ENCODE measurements at places on chromosomes 12 and 14.

DNA sequence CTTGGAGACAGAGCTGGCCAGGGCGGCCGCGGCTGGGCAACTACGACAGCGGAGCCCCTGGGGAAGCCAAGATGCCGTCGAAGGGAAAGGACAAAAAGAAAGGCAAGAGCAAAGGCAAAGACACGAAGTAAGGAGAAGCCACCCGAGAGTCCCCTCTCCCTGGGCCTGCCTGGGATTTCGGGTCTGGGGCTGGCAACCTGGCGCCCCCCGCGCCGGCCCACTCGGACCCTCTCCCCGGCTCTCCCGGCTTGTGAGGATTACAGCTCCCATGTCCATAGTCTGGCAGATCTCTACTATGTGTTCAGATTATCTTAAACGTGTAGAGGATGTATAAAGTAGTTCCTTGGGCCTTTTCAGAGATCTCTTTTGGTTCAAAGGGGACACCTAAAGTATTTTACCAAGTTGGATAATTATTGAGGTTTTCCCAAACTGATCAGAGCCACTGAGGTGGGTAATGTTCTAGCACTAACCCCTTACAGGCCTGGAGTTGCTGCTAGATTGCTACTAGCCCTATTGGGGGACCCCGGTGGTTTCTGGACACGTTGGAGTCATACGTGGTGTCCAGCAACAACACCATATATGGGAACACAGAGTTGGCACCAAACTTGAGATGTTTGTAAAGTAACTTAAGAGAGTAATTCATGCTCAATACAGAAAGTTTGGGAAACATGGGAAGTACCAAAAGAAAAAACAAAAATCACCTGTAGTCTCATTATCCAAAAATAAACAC is 424 bp downstream of the BBOF1 start:
- no peak for DNase-seq

- DNase-seq: no peak
Observed at GRCh38 chr14:49896966-49897365, 4.1 kb downstream of the ARF6 start.

DNA sequence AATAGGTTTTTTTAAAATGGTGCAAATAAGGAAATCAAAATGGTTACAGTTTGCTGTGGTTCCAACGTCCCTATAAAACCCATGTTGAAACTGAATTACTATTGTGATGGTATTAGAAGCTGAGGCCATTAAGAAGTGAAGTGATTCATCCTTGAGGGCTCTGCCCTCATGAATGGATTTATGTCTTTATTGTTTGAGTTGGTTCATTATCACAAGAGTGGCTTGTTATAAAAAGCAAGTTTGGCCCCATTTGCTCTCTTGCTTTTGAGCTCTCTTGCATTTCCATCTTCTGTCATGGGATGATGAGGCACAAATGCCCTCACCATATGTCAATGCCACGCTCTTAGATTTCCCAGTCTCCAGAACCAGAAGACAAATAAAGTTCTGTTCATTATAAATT is 62.3 kb downstream of the PRKD1 start:
- peak; percentile 29 for DNase-seq

- DNase-seq: no peak
Observed at GRCh38 chr12:113921430-113921829, 44.7 kb downstream of the RBM19 start.

DNA sequence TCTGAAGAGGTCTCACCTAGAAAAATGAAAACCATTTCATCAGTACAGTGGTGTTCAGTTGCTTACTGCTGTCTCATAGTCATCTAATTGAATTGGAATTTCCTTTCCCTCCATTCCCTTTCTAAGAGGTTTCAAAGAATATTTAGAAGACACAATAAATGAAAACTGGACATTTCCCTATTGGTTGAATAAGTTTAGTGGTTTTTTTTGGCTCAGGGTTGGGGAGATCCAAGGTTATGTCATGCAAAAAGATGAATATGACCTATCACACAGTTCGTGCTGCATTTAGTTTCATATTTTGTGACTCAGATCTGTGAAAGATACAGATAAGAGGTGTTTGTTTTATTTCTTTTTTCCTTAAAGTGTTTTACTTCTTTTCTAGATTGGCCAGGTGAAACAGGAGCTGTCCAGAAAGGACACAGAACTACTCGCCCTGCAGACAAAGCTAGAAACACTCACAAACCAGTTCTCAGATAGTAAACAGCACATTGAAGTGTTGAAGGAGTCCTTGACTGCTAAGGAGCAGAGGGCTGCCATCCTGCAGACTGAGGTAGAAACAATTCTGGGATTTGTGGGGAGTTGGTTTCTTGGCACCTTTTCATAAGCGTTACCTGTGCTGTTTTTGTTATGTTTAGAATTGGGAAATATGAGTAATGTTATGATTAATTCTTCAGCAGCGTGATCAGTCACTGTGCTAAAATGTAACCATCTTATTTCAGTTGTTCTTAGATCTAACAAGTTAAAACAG is 124.6 kb downstream of the ERC1 start:
- DNase-seq: no peak

DNA sequence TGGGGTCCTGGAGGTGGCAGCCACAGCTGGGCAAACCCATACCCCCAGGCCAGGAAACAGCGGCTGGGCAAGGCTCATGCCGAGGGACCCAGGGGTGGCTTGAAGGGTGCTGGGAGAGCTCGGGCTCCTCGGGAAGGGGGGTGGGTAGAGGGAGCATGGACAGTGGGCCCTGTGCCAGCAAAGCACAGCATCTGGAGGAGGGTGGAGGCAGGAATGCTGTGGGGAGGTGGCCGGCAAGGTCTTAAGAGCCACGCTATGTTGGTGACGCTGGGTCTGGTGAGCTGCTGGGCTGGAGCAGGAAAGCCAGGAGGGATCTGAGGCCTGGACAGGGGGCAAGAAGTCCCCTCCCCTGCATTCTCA is 48.2 kb upstream of the DLK1 start:
- no peak for DNase-seq

DNA sequence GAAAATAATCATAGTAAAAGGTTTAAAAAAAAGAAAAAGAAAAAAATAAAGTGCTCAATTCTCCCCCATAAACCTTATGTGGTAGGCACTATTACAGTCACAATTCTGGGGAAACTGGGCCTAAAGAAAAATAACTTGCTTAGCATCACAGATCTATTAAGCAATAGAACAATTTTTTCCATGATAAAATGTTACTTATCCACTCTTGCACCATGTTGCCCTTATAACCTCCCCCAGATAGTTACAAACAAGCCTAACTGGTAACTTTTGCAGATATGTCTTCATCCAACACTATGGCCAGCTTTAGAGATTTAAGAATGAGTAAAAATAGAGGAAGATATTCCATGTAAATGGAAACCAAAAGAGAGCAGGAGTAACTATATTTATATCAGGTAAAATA is 164.8 kb downstream of the DUSP6 start:
- no peak for DNase-seq

DNA sequence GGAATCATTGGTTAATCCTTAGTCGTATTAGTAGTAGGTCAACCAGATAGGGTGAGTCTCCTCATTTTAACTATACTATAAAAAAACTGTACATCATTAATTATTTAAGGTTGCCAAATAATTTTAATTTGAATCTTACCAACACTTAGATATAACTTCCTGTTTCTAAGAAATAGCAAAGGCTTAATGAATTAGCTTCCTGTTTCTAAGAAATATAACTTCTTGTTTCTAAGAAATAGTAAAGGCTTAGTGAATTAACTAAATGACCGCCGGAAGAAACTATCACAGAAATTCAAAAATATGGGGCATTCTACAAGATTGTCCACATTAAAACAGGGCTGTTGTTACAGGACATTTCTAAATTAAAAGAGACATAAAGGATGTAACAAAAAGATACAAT is 392.9 kb upstream of the FOXG1 start:
- DNase-seq: no peak

GRCh38 chr14:32258336-32258993 is 55.4 kb upstream of the RNU6-8 start:
- no peak for DNase-seq

DNA sequence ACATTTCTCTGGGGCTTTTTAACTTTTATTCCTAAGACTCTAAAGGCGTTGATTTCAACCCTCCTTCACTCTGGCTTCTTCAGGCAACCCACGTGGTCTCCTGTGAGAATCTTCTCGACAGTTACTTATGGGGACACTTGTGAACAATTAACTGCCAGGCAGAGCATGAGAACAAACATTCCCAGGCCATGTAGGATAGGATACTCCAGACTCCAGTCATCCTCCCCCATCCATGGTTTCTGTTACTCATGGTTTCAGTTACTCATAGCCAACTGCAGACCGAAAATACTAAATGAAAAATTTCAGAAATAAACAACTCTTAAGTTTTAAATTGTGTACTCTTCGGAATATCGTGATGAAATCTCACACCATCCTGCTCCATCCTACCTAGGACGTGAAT is 19.5 kb downstream of the GPR68 start:
- DNase-seq: no peak

DNA sequence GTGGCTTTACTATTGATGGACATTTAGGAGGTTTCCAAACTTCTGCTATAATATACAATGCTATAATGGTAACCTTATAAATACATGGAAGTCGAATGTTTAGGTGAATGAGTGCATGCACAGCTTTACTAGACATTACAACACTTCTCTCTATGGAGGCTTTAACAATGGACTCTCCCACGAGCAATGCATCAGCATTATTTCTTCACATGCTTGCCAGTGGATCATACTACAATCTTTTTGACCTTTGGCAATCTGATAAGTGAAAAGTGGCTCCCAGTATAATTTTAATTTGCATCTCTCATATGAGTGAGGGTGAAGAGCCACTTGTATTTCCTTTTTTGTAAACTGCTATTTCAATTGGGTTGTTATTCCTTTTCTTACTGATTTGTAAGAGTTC is 18.2 kb downstream of the RDH12 start:
- no peak for DNase-seq

DNA sequence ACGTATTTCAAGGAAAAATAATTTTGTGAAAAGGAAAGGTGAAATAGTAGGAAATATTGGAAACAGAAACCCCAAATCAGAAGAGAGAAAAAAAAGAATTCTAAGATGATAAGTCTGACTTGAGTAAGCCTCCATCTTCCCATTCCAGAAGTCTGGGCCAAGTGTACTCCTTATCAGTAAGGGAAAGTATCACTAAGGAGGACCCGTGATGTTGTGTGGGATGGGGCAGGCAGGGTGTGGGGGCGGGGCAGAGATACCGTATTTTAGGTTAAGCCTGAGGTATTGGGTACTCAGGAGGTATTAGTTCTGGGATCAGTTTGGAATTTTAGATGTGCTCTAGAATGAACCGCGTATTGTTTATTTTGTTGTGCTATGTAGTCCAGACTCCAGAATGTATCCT is 33.8 kb upstream of the PSMA6 start:
- DNase-seq: no peak

- no peak for DNase-seq
Observed at GRCh38 chr12:121246893-121247557, 37.1 kb downstream of the P2RX4 start.

DNA sequence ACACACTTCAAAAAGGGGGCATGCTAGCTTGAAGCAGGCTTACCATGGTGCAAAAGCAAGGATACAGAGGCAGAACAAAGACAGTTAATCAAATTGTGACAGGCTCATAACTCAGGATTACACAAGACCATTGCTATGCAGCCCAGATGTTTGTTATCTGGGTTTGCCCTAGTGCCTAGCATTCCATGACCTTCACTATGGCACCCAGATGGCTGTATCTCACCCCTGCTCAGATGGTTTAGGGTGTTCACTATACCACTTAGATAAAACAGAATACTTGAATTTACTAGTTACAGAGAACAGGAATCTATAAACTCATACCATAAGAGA is 56.2 kb downstream of the SDR9C7 start:
- DNase-seq: no peak

GRCh38 chr12:130673036-130673705 is 42.9 kb downstream of the RIMBP2 start:
- DNase-seq: no peak

DNA sequence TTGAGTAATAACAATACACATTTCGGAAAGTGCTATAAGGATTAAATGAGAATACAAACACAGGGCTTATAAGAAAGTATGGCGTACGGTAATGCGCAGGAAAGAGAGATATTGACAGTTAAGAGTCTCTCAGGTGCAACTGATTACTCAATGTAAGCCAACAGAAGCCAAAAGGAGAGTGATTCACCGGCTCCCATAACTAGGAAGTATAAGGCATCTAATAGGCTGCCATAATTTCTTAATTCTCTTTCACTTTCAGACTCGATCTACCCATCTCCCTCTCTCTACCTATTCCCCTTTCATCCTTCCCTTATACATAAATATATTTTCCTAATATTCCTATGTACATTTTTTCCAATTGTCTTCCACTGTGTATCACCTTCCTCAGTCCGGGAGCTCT is 90.0 kb downstream of the MDGA2 start:
- no peak for DNase-seq
